Hematopoietic multipotent progenitor cell treated with erythropoietin and hydrocortisone succinate and interleukin-3 and kit ligand, for 15 days (in vitro differentiated cells): ENCODE measurements at places on chromosomes 5 and 9.

DNA sequence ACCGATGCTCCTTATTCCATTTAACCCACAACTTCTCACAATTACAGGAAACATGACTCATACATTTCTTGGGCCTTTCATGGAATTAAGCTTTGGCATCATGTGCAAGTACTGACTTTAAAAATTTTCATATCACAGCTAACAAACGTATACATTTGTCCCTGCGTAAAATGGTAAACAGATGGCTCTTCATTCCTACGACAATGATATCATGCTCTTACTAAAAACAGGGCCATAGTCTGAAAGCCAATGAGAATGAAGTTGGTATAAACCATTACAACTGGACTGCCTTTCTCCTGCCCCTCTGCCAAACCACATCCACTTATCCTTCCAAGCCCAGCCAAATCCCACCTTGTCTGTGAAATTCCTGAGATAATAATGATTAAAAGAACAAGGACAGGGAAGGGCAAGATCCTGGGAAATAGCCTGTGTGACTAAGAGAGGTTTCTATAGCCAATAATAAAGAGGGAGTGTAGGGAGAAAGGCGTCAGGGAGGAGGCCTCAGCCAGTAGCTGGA lies 44.9 kb upstream of the ZNF366 start:
- DNase-seq: no peak

GRCh38 chr5:128775558-128775957 lies 189.7 kb upstream of the SLC27A6 start:
- DNase-seq: no peak

DNA sequence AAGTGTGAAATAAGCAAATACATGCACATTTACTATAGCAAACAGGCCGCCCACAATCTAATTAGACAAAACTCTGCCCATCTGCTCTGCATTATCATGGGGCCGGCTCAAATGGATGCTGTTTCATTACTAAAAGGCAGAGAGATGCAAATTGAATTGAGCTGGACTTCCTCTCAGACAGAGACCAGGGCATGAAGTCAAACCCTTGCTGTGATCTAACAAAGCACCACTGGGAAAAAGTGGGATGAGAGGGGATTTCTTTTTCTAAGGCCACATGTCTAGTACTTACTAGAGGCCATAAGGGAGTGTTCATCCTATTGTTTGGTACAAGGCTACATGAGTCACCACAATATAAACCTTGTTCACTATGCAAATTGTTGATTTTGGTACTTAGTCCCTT lies 614.7 kb downstream of the ISL1 start:
- DNase-seq: no peak

- no peak for DNase-seq
Measured at GRCh38 chr9:107307331-107307730, 24.3 kb downstream of the RAD23B start.

GRCh38 chr5:142324136-142324870 lies 518 bp downstream of the SPRY4 start:
- DNase-seq: no peak

GRCh38 chr5:154972476-154973080 lies 31.7 kb downstream of the MRPL22 start:
- DNase-seq: peak; percentile 24

DNA sequence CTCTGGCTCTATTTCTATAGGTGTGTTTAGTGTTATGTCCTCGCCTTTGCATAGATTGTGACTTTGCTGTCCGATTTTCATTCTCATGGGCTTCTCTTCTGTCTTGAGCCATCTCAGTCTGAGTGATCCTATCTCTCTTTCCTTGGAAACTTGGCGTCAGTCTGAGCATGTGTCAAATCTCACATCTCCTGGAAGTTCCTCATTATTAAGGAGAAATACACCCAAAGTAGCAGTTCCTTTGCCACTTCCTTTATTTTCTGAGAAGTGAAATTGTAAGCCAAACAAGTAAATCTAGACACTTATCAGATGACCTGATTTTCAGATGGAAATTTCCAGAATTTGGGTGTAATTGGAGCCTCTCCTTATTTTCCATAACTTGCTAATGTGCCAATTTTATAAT lies 126.9 kb upstream of the ANKH start:
- DNase-seq: no peak

DNA sequence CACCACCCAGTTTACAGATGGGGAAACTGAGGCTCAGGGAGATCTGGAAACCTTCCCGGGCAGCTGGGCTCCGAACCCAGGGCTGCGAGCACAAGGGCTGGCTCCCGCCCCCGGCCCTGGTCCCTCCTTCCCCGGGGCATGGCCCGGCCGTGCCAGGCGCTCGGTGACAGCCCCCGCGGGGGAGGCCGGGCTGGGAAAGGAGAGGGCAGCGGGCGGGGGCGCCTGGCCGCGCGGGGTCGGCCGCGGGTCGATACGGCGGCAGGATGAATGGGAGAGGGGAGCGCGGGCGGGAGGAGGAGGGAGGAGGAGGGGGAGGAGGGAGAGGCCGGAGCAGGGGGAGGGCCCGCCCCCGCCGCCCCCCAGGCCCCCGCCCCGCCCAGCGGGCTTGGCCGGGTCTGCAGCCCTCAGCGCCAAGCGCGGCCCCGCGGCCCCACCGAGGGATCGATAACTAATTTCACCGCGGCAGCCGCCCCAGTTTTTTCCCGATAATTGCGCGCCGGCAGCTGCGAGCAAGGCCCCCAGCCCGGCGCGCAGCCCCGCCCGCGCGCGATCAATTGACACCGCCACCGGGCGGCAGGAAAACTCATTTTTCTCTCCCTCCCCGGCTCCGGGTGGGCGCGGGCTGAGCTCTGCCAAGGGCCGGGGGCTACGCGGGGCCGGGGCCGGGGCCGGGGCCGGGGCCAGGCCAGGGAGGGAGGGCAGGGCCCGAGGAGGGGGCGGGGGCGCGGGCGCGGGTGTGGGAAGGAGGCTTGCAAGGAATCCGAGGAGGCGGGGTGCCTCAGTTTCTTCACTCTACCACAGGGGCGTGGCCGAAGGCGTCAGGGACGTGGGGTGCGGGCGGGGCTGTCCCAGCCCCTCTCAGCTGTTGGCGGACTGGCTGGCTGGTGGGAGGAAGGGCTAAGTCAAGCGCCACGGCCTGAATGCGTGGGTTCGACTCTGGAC lies 52.1 kb downstream of the C9orf50 start:
- DNase-seq: no peak

DNA sequence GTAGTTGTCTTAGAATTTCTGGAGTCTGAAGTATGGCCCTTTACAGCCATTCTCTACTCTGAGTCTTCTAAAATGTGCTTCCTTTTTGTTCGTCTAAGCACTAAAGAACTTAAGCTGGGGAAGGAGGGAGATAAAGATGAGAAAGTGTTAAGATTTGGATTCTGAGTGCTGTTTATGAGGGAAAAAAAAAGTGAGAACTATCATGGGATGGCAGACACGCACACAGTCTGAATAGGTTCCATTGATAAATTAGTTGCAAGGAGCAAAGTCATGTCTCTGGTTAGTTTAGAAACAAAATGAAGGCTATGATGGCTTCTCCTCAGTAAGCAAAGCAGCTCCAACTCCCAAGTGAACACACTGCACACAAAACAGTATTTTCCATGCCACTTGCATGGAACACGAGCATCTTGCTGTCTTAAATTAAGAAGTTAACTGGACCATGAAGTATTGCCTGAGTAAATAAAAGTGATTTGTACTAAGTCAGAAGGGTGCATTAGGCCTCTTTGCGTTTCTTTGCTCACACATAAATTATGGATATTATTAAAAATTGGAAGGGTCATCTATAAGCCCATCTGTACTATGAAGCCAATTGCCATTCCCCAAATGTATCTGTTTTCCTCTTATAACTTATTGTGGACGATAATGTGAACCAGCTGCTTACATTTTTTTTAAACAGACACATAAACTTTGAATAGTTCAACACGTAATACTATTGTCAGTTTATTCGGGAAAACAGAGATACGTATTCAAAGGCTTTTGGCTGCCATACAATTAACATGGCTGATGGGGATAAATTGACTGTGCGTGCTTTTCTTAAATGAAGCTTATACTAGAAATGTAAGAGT lies 199.3 kb downstream of the SGCD start:
- no peak for DNase-seq

DNA sequence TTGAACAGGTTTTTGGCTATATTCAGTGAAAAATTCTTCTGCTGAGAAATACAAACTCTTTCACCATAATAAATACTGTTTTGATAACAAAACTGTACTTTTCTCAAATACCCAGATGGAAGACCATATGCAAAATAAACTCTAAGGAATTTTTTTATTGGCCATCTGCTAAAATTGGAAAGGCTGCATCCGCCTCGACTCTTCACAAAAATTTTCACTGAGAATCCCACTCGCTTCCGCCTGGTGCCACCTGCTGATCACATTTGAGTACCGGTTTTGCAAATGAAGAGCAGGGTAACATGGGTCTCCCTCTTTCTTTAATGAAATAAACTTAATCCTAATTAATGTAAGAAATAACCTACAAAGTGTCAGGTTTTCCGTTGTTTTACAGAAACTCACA lies 76.4 kb downstream of the TTLL11 start:
- no peak for DNase-seq

- DNase-seq: no peak
Measured at GRCh38 chr5:77568082-77568481, 70.4 kb downstream of the OTP start.
